Stimulated activated CD8-positive, alpha-beta memory T cell treated with anti-CD3 and anti-CD28 coated beads, Interleukin-2, amount 100 ng/mL, for 1 hour (primary cell): ENCODE measurements at places on chromosomes 5 and 9.

- no peak for DNase-seq
Observed at GRCh38 chr5:91177085-91177484, 206.0 kb downstream of the ARRDC3 start.

- DNase-seq = no peak
Observed at GRCh38 chr5:160760008-160760407, 92.0 kb downstream of the ATP10B start.

- DNase-seq = no peak
Observed at GRCh38 chr5:97133101-97133500, 9.3 kb downstream of the LIX1 start.

GRCh38 chr5:15604986-15605385, 105.0 kb downstream of the FBXL7 start:
- DNase-seq = no peak

DNA sequence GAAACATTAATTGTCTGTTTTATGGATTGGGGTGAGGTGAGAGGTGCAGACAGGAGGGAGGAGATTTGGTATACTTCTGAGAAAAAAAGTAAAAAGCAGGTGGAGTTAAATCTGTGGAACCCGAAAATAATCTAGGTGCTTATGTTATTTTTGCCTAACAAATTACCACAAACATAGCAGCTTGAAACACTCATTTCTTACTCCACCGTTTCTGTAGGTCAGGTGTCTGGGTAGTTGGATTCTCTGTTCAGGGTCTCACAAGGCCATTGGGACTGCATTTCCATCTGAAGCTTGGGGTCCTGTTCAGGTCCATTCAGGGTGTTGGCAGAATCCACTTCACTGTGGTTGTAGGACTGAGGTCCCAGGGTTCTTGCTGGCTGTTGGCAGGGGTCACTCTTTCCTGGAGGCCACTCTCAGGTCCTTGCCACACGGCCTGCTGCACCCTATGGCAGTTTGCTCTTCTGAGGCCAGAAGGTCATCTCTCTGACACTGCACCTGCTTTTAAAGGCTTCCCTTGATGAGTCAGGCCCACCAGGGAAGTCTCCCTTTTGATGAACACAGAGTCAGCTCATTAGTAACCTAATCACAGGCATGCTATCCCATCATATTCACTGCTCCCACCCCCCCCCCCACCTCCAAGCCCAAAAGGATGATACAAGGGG, 82.2 kb downstream of the TRIO start:
- no peak for DNase-seq

- DNase-seq = no peak
Observed at GRCh38 chr5:97062046-97062445, 80.4 kb downstream of the LIX1 start.

- DNase-seq = no peak
Observed at GRCh38 chr5:91381239-91381773, 1.8 kb downstream of the ARRDC3 start.

DNA sequence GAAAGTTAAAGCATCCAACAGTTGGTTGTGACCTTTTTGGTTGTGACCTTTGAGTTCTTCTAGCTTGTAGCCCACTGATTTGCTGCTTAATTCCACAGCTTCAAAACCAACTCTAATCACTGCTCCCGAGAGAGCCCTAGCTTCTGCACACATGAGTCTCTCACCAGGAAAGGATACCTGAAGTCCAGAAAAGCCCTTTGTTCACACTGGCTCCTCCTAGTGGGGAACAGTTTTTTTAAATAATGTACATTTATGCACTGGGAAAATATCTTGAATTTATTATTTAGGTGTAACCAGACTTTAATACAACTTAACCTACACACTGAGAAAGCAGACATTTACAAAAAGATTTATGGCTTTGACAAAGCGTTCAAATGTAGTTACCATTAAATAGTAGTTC, 120.2 kb upstream of the CCDC152 start:
- no peak for DNase-seq

- no peak for DNase-seq
Observed at GRCh38 chr9:4417578-4418325, 72.5 kb upstream of the SLC1A1 start.

DNA sequence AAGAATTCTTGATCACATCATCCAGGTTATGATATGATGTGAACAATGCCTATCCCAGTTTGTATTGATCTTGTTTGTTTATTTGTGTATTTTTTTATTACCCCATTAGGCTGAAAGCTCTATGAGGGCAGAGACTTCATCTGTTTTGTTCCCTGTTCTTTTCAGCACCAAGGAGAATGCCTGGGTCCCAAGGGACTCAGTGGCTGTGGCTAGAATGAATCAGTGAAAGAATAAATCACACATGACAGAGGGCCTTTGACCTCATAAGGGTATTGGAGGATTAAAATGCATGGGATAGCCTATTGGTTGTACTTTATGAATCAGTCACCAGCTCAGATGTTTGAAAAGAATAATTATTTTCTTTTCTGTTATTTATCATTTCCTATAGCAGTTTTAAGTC, 292.2 kb downstream of the GAS1 start:
- no peak for DNase-seq

DNA sequence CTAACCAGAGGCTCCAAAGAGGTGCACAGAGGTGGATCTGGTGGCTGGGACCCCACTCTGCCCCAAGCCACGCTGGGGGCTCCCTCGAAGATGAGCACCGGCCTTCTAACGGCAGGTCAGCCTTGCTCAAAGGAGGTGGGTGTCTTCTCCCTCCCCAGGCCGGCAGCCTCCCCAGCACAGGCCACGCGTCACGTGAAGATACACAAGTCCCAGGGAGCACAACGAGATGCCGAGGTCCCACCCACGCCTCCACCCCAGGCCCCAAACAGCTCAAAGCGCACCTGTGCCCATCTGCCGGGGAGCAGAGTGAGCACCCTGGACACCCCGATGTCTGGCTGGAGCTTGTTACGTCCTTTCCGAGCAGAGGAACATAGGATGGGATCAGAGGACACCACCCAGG, 12.1 kb downstream of the PNPLA7 start:
- DNase-seq = no peak

DNA sequence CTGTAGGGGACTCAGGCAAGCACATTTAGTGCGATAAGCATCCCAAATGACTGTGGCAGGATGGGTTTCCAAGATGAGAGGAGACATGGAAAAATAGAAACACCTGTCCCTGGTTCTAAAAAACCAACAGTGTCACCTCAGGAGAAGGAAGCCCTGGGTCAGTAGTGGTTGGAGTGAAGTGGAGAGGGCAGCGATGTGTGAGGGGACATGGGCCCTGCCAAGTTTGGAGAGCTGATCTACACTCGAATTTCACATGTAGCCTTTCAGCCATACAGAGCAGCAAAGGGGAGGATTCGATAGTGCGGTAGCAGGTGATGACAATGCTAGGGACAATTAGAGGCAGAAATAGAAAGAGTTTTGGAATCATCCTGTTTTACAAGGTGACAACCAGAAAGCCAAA, 32.6 kb upstream of the LHX2 start:
- no peak for DNase-seq

GRCh38 chr5:149666212-149666852, 63.8 kb upstream of the PPARGC1B start:
- no peak for DNase-seq

DNA sequence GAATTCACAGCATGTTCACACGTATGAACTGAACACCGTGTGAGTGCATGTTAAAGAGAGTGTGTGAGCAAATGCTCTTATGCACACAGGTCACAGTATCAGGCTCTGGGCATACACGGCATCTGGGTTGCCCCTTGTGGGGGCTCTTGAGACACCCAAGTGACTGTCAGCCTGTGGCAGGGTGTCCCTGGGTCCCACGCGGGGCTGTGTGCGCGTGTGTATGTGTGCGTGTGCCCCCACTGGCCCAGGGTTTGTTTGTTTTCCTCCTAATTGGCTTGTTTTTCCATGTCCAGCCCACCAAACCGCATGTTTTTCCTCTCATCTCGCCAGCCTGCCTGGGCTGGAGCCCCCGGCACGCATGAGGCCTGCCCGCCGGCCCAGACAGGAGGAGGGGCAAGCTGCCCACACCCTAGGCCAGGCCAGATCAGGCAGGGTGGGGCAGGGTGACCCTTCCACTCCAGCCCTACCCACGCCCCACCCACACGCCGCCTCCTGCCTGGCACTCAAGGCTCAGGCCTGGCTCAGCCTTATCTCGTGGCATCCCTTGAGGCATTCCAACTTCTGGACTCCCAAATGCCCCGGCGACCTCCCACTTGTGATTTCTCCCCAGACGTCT, 28.8 kb downstream of the CNTFR start:
- no peak for DNase-seq

GRCh38 chr5:118326481-118327045, 661.8 kb downstream of the DTWD2 start:
- DNase-seq = no peak

DNA sequence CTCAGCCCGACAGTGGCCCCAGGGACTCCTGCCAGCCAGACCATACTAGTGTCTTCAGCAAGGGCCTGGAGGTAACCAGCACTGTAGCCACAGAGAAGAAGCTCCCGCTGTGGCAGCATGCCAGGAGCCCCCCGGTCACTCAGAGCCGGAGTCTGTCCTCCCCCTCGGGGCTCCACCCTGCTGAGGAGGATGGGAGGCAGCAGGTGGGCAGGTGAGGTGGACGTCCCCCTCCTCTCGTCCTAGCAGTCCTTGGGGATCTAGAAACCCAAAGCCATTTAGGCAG, 28.0 kb upstream of the LRRC14B start:
- DNase-seq = no peak

- DNase-seq = no peak
Observed at GRCh38 chr9:121943463-121943862, 149.6 kb downstream of the TTLL11 start.

- DNase-seq = no peak
Observed at GRCh38 chr9:95142315-95142714, 175.2 kb downstream of the FANCC start.

GRCh38 chr5:52262844-52263243, 524.9 kb upstream of the ITGA1 start:
- DNase-seq = no peak

DNA sequence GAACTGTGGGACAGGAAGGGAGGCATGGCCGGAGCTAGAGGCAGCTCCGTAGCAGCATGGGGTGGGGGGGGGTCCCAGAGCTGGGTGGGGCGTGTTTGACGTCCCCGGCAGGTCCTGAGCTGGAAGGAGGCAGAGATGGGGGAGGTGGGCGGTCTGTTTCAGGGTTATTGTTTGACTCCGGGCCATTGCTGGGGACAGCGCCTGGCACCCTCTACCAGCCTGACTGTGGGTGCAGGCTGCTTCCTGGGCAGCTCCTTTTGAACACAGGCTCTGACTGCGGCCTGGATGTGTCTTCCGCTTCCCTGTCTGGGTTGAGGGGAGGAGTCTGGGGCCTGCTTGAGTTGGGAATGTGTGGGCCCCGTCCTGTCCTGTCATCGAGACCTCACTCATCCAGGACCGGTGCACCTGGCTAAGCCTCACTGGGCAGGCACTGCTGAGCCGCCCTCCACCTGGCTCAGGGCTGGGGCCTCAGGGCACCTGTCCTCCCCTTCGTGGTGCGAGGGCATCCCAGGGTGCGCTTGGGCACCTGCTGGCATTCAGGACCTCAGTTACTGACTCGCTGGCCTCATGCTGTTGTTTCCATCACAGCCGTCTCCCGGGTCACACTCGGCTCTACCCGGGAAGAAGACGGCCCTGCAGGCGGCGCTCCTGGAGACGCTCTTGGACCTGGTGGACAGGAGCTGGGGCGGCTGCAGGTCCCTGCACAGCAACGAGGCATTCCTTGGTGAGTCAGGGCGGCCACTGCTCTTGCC, 26.5 kb downstream of the CEP72 start:
- DNase-seq = no peak

DNA sequence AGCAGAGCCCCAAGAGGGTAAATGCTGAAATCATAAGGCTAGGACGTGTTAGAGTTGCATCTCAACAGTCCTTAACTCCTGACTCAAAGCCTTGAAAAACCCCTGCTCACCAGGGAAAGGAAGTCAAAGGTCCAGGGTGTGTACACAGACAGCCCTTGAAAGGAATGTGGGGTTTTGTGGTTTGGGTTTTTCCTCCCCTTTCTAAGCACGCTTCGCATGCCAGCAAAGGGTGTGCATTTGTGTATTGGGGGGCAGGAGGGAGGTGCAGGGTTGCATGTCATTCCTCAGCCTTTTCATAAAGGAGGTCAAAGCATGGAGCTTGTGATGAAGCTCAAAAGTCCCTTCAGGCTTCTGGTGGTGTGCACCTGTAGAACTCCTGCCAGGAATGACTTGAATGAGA, 17.3 kb upstream of the XPA start:
- DNase-seq = no peak

DNA sequence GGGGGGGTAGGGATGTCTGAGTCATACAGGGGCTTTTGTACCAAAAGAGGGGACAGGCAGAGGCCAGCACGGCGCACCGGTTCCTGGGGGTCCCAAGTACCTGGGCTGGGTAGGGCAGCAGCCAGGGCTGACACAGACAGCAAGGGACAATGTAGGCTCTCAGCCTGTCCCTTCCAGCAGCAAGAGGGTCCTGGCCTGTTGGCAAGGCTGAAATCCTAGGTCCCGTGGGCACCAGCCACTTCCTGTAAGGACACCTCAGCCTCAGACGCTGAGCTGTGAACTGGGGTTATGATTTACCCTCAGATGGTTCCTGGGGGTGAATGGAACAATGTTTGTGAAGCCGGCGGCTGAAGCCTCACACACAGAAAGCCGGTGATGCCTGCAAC, 41.3 kb downstream of the NACC2 start:
- no peak for DNase-seq

DNA sequence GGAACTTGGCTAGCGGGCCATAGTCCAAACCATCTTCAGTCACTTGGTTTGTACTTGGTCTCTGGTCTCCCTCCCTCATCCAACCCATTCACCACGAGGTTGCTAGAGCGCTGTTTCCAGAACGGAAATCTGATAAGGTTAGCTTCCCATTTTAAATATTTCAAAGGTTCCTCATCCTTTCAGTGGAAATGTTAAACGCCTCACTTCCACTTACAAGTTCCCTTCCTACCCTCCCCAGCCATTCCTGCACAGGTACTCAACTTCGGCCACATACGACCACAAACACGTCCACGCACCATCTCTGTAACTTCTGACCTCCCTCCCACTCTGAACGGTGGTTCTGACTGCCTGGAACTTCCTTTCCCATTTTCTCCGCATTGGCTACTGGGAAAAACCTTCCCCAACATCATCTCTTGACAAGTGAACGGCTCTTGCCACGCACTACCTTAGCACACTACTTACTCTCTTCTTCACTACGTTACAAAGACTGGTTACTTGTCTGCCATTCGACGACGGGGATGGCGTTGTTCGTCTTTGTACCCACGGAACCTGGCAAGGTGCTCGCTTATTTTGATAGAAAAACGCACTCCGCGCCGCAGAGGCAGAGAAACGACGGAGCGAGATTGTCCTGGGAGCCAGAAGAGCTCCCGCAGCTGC, 629 bp downstream of the CCNH start:
- no peak for DNase-seq

GRCh38 chr5:89967771-89968444, 441.6 kb downstream of the CETN3 start:
- no peak for DNase-seq

DNA sequence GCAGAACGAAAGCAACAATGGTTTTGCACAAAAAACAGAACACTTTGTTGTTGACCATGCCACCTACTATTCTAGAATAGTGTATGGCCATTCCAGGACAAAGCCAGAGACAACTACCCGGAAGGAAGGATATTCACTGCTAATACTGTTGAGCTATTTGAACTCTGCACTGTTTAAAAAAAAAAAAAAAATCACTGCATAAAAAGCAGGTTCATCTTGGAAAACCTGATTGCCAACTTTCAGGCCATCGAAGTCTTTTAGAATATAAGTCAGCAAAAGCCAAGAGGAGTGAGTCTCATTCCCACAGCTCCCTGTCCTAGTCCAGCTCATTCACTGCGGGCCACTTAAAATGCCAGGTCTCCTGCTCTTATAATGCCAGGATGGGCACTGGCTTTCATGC, 4.0 kb downstream of the ENC1 start:
- DNase-seq = no peak
